SK-MEL-5 (cell line): ENCODE measurements at places on chromosomes 12 and 14. TPM values are rescaled to one million over a fixed set of nuclear protein-coding genes. Genes with fewer than 3 reads are reported as not detected.

GRCh38 chr12:94180558-94181296 is 32.4 kb downstream of the PLXNC1 start:
- no peak for DNase-seq

DNA sequence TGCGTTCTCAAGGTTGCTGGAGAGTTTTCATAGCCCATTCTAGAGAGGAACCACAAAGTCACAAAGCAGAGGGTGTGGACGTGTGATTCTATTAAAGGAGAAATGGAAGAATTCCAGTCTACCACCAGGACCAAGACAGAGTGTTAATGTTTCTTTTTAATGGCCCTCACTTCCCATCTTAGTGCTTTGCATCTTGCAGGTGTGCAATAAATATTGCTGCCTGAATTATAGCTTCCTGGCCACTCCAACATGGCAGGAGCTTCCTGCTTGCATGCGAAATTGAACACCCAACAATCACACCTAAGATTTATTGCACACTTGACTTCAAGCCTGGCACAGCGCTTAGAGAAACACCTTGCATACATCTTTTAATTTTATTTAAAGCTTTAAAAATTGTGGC is 22.4 kb upstream of the PPP1CC start:
- DNase-seq: no peak

GRCh38 chr12:24822121-24822899 is 126.6 kb downstream of the BCAT1 start:
- no peak for DNase-seq

DNA sequence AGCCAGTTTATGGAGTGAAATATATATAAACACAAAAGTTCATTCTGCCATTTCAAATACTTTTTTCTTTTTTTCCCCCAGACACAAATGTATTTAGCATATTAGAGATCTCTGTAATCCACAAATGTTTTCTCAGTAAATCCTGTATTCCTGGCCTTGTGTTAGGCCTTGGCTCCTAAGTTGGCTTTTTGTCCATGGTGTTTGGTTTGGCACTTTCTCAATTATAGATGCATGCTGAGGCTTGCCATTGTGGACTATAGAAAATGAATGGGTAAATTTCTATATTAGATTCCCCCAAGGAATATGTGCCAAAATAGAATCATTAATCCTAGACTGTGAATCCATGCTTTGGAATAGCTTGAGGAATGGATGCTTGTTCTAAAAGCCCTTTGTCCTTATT is 17.0 kb downstream of the RIC8B start:
- no peak for DNase-seq

GARIN6 gene
- total RNA-seq: not detected in 2 replicates
